ENCODE measurements at places on chromosomes 2 and 18.

GRCh38 chr18:13424363-13424762 lies 205.8 kb downstream of the LDLRAD4 start:
- DNase-seq = no peak

GRCh38 chr2:42025151-42025582 lies 22.7 kb upstream of the PKDCC start:
- DNase-seq = peak; percentile 48

DNA sequence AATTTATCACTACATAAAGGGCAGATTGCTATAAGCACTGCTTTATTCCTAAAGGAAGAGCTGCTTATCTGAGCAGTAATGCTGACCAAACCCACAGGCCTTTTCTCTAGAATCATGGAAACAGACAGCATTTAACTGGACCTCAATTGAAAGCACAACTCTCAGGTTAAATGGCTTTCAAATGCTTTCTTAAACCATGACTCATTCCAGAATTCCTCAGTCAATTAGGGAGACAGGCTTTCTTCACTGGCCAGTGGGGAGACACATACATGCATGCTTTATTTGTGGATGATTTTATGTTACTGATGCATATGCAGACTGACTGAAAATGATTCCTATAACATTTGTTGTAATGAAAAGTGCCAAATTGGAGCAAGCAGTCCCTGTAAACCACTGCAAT lies 114.6 kb downstream of the ACVR1 start:
- no peak for DNase-seq

DNA sequence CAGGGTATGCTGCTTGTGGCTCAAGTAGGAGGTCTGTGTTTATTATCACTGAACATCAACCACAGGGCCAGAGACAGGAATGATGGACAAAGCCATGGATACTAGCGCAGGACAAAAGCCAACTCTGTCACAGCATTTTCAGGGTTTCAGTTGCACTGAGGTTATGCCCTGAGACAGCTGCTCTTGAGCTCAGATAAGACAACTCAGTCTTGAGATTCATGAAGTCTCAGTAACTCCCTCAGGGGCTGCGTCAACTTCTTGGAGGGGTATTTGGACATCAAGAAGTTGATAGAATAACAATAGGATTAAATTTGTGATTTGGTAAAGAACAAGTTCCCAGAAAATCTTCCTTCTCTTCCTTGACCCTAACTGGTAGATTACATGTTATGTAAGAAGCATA lies 287.0 kb upstream of the SLC14A2 start:
- no peak for DNase-seq

DNA sequence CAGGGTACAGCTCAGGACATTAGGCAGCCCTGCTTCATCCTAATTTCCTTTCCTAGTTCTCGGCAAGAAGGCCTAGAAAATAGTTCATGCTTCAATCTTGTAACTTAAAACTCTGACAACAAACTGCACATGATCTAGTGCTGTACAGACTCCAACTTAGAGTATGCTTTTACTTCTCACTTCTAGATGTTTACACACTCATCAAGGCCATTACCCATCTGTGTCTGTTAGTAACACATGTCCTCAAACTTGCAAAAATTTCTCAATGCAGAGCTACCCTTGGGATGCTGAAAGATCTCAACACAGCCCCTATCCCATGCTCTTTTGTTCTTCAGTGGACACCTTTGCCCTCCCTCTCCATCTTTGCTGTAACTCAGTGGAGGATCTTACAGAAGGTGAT lies 252.0 kb downstream of the OSR1 start:
- DNase-seq = no peak

All from skeletal muscle cell (primary cell).